Heart right ventricle (tissue), 16 donors: ENCODE measurements at places on chromosomes 13 and 19. TPM values are rescaled to one million over a fixed set of nuclear protein-coding genes. Genes with fewer than 3 reads are reported as not detected.
A peak's percentile ranks its signal among the peaks of the same experiment; 100 is the strongest.

GRCh38 chr13:29877456-29878078 lies 27.1 kb upstream of the UBL3 start:
- DNase-seq, result no peak

DNA sequence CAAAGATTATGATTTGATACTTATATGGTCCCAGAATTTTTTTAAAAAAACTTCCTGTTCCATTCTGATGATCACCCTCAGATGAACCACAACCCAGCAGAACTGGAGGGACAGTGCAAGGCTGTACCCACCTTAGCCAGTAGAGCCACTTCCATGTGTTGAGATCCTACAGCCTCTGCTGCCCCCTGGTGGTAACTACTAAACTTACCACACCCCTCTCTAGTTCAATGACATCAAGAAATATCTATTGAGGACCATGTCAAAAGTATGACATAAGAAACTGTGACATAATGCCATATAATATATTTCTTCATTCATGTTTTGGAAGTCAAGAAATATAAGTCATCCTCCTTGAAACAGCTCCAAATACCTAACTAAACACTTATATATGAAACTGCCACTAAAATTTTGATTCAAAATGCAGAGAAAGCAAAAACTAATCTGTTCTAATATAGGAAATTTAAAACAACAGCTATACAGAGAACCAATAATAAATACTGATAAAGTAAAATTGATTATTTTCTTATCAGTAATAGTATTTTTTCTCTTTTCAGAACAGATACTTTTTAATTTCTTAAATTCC lies 412.6 kb downstream of the KCTD12 start:
- peak; percentile 79 for DNase-seq

DNA sequence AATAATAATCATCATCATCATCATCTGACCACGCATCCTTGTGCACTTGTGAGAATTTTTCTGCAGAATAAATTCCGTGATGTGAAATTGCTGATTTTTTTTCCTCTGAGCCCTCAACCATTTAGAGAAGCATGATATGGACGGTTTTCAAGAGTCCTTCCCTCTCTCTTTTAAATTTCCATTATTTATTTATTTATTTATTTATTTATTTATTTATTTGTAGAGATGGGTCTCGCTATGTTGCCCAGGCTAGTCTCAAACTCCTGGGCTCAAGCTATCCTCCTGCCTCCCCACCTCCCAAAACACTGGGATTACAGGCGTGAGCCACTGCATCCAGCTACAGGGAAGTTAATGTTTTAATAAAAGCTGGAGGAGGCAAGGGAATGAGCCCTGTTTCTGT lies 39.6 kb downstream of the CACNA1A start:
- no peak for DNase-seq

DNA sequence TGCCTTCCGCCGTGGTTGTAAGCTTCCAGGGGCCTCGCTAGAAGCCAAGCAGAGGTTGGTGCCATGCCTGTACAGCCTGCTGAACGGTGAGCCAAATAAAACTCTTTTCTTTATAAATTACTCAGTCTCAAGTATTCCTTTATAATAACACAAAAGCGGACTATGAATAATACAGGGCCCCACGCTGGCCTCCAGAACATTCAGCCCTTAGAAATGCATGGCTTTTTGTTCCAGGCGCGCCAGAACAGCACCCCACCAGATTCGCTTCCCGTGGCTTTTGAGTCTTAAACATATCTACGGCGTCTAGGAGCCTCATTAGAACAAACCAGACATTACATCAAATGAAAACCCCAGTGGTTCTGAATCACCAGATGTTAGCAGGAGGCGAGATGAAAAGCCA lies 75.1 kb downstream of the SLC15A1 start:
- DNase-seq, result no peak

CYP2A6 gene
- not detected for polyA plus RNA-seq

RNASEH2A gene
- 3.1 TPM for polyA plus RNA-seq

- DNase-seq, result no peak
These were observed 8.4 kb downstream of the CPT1C start for GRCh38 chr19:49699364-49699763.

- DNase-seq, result no peak
These were observed 251.2 kb upstream of the SGCG start for GRCh38 chr13:22929381-22930126.

OR10H1 gene
- polyA plus RNA-seq, result not detected

GRCh38 chr13:77833331-77833863 lies 85.2 kb downstream of the EDNRB start:
- peak; percentile 24 for DNase-seq

DNA sequence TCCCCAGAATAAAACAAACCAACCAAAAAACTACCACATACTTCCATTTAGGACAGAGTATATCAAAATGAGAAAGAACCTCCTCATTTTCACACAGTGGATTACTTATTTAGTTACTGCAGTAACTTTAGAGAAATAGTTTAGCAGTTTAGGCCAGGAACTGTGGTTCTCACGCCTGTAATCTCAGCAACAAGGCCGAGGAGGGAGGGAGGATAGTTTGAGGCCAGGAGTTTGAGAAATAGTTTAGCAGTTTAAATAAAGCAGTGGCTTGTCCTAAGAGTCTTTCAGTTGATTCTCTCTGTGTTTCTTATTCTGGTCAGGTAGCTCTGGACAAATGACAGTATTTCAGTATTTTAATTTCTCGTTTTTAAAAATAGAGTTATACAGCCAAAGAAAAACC lies 9.4 kb downstream of the HMGB1 start:
- DNase-seq, result no peak

EFNA2 gene
- not detected for polyA plus RNA-seq

DNA sequence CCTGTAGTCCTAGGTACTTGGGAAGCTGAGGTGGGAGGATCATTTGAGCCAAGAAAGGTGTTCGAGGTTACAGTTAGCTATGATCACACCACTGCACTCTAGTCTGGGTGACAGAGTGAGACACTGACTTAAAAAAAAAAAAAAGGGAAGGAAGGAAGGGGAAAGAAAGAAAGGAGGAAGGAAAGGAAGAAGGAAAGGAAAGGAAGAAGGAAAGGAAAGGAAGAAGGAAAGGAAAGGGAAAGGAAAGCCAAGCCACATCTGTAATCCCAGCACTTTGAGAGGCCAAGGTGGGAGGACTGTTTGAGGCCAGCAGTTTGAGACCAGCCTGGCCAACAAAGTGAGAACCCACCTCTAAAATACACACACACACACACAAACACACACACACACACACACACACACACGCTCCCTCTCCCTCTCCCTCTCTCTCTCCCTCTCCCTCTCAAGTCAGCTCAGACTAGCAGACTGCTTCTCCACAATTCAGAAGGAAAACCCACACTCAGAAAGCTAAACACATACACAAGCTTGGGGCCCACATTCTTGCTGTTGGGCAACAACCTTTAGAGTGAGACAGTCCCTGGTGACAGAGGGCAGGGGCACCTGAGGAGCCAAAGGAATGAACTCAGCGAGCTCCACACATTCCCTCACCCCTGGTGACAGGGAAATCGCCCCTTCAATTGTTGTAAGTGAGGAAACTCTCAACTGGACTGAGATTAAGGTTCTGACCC lies 2.7 kb downstream of the ZNF709 start:
- DNase-seq, result no peak
